Fibroblast of villous mesenchyme (primary cell): ENCODE measurements at places on chromosomes 3 and 15.

GRCh38 chr15:52144656-52145178 lies 32.1 kb upstream of the BCL2L10 start:
- peak; percentile 80 for DNase-seq

DNA sequence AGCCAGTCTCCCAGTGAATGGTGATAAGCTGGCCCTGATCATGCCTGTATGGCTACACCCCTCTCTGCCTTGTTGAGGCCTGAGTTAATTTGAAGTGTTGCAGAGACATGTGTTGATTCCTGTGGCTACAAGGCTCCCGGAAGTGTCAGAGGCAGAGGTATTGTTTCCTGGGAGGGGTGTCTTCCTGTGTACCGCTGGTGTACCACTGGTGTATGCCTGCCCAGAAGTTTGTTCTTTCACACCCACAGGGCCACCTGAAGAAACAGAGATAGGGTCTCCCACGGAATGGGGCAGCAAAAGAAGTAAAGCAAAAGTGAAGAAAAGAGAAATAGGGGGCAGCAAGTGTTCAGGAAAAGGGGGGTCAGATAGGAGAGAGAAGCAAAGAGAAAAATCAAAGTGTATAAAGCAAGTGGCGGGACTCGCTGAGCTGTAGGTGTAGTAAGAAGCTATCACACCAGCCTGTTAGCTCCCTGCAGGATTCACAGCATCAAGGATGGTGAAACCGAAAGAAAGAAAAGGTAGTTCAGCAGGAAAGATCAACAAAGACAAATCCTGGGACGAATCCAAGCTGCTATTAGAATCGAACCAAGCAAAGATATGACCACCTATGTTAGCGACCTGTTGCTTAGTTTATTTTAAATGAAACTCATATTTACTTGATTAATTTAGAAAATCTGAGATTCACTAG lies 36.6 kb upstream of the CD47 start:
- DNase-seq = no peak

- no peak for DNase-seq
These were observed 236.6 kb downstream of the SOX2 start for GRCh38 chr3:181948286-181948685.

GRCh38 chr3:161142486-161142885 lies 37.3 kb upstream of the B3GALNT1 start:
- DNase-seq = no peak

DNA sequence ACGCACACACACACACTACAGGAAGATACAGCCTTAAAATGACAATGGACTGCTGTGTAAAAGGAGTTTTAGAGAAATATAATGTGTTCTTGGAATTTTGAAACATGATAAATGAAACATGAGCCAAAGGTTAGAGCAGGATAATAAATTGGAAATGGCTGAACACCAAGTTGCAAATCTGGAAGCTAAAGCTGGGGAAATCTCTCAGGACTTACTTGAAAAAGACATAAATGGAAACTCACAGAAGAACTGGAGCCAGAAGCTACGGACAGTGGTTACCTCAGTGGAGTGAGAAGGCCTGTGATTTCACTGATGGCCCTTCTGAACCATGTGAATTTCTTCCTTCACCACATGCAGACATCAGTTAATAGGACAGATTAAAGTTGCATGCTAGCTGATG lies 37.3 kb upstream of the ATP10A start:
- no peak for DNase-seq

DNA sequence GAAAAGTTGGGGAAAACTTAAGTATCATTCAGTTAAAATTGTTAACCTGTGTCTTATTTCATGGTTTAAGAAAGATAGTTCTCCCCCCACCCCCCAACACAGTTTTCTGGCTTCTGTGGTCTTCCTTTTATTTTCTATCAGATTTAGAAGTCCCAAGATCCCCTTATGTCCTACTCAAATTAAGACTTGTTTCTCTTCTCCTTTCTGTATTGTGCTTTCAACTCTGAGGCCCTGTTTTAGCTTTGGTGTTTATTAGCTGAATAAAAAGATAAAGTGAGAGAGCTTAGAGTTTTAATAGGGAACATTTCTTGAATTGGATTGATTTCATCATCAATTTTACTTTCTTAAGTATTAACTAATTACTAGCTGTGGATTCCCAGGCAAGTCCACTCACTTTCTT lies 62.6 kb downstream of the AKAP13 start:
- no peak for DNase-seq

GRCh38 chr3:86788371-86788770 lies 202.6 kb downstream of the VGLL3 start:
- no peak for DNase-seq

GRCh38 chr3:53709860-53710674 lies 136.2 kb downstream of the CHDH start:
- DNase-seq = peak; percentile 62

DNA sequence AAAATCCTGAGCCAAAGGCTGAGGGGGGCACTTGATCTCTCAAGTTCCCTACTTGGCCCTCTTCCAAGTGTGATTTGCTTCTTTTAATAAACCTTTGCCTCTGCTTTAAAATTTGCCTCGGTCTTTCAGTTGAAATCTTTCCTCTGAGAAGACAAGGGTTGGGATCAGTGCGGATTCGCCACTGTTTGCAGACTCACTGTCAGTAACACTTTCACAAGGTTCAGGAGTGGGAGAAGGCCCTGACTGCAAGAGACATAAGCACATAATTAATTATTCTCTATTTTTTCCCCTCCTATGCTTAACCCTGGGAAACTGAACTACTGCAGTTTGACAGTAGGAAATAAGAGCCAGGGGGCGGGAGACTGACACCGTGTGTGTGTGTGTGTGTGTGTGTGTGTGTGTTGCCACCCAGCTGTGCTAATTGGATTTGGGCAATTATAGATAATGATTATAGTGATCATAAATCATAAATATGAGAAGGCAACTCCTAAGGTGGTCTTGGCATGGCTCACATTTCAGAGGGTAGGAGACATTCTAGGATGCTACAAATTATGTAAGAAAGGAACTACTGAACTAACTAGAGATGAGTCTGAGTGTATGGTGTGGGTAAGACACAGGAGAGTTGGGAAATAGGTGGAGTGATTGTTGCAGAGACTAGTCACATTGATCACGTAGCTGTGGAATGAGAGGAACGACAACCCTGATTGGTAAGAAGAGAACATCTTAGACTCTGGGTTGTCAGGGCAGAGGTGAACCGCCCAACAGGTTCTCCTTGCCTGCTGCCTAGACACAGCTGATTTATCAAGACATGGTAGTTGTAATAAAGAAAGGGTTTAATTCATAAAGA lies 5.5 kb upstream of the ZNF662 start:
- DNase-seq = no peak

- no peak for DNase-seq
These were observed 55.0 kb downstream of the GLB1 start for GRCh38 chr3:33041909-33042308.

DNA sequence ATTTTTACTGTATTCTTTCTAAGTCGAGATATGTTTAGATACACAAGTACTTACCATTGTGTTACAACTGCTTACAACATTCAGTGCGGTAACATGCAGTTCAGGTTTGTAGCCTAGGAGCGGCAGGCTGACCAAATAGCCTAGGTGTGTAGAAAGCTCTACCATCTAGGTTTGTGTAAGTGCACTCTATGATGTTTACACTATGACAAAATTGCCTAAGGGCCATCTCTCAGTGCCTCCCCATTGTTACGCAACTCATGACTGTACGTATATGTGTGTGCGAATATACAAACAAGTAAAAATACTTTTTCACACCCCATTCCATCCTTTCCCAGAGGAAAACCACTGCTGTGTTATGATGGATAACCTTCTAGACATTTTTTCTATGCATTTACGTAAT lies 44.3 kb downstream of the PXYLP1 start:
- peak; percentile 96 for DNase-seq

DNA sequence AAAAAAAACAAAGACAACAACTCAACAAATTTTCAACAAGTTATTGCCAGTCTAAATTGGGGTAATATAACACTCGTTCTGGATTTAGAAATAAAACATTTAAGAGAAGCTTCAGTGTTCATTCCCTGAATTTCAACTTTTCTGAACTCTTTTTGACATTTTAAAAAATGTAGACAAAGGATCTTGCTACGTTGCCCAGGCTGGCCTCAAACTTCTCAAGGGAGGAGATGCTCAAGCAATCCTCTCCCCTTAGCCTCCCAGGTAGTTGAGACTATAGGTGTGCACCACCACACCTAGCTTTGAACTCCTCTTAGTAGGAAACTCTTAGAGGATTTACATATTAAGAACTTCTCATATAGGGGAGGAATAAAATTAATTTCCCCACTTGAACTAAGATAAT lies 91.9 kb downstream of the AKAP13 start:
- no peak for DNase-seq

DNA sequence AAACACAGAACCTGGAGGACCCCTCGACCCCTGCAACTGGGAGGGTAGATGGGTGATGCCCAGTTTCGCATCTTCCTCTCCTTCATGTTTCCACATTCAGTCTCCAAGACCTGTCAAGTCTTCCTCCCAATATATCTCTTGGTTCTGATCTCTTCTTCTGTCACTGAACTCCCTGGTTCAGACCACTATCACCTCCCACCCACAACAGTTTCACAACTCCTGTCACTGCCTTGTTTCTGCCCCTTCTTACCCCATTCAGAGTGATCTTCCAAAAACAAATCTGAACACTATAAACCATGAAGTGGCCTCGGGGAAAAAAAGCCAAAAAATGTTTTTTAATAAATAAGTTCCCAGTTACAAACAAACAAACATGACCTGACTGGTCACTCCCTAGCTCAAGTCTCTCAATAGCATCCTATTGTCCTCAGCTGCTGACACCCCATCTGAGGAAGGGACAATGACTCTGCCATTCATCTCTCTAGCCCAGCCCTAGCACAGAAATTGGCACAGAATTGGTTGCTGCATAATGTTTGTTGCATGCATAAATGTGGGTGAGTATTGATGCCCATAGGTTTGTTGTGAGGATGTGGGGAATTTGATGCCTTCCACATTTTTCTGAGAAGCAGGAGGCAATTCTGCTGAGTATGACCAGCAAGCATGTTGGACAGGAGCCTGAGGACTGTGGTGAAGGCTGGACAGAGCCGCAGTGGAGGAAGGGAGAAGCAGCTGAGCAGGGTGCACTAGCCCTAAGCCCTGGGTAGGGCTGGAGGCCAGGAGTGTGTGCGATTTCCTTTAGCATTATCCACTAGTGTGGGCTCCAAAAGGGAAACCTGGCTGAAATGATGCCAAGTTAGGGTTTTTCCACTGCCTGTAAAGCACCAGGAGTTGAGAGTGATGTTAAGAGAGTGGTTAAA lies 12.2 kb upstream of the XYLB start:
- DNase-seq = peak; percentile 37

DNA sequence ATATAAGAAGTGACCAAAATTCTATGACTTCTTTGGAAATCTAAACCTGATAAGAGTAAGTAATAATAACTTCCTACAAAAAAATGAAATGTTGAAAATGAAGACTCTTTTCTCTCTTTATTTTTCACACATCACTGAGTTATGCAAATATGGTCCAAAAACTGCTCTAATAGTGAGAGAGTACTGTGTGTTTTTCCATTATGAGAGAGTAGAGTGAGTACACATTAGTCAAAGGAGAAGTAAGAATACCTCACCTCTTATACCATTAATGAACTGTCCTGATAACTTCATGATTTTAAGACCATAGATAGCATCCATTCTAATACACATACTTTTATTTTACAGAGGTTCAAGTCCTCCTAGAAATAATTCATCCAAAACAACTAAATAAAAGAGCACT lies 1310.2 kb downstream of the SI start:
- DNase-seq = no peak

GRCh38 chr3:128472449-128473179 lies 5.9 kb upstream of the DNAJB8 start:
- no peak for DNase-seq

- DNase-seq = peak; percentile 5
These were observed 30.3 kb upstream of the GADL1 start for GRCh38 chr3:30924763-30925162.

GRCh38 chr3:71109241-71109976 lies 474.1 kb downstream of the FOXP1 start:
- DNase-seq = peak; percentile 73
